Left ventricle myocardium superior (tissue), 1 donor: ENCODE measurements at places on chromosomes 4 and X. TPM values are rescaled to one million over a fixed set of nuclear protein-coding genes. Genes with fewer than 3 reads are reported as not detected.

BMPR1B gene
- total RNA-seq = 1.8 TPM

USP51 gene
- 1.5 TPM for total RNA-seq

RBMXL3 gene
- total RNA-seq = not detected

TASL gene
- 0.62 TPM for total RNA-seq

S100G gene
- not detected for total RNA-seq

PNMA3 gene
- total RNA-seq = 1.8 TPM

GPR82 gene
- total RNA-seq = 0.27 TPM

HAND2 gene
- 180 TPM for total RNA-seq

MTCP1 gene
- 51.6 TPM for total RNA-seq
